Renal cortex interstitium (tissue), 15 donors: ENCODE measurements at places on chromosomes 1 and 21.

DNA sequence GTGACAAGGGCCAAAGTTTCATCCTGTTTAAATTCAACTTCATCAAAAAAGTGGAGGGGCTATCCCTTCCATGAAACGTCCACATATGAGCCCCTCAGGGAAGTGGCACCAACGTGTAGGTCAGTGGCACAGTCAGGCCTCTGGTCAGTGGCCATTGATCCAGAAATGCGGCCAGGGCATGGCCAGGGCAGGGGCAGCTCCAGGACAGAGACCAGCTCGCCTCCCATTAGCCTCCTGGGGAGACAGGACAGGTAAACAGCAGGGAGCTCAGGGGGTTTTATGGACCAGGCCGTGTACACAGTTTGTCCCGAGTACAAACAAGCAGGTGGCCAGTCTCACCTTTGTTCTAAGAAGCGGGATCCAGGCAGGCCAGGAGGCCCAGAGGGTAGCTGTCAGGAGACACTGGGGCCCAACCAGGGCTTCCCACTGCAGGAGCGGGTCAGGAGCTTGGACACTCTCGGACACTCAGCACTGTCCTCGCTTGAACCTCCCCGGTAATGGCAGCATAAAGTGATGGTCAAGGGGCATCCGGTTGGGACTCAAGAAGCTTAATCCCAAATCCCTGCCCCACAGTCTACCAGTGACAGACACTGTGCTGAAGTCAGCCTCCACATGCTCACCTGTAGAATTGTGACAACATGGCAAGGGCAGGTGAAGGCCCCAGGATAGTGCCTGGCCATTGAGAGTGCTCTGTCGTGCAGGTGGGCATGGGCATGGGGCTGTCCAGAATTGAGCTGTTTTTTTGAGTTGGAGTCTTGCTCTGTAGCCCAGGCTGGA is 144.1 kb upstream of the ERRFI1 start:
- peak; percentile 23 for DNase-seq

GRCh38 chr1:207459008-207459407 is 4.9 kb downstream of the CR2 start:
- DNase-seq = no peak

DNA sequence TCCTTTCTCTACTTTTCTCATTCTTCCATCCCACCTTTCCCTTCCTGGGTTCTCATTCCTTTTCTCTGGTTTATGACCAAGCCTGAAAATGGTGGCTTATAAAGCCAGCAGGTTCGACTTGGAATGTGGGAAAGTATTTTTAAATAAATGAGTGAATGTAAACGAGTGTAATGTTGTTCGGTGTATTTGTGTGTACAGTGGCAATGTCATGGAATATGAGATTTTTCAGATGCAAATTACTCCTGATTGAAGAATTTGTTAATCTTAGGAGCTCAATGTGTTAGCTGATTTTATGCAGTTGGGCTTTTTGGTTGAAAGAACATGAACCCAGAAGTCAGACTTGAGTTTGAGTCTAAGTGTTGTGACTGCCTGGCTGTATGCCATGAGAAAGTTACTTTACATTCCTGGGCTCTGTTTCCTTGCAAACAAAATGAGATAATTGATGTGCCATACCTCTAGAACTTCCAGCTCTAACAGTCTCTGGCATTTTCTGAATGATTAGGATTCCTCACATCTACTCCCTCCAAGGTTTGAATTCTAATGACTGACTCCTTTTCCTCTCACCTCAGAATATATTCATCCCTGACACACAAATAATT is 6.6 kb downstream of the SGIP1 start:
- DNase-seq = no peak

DNA sequence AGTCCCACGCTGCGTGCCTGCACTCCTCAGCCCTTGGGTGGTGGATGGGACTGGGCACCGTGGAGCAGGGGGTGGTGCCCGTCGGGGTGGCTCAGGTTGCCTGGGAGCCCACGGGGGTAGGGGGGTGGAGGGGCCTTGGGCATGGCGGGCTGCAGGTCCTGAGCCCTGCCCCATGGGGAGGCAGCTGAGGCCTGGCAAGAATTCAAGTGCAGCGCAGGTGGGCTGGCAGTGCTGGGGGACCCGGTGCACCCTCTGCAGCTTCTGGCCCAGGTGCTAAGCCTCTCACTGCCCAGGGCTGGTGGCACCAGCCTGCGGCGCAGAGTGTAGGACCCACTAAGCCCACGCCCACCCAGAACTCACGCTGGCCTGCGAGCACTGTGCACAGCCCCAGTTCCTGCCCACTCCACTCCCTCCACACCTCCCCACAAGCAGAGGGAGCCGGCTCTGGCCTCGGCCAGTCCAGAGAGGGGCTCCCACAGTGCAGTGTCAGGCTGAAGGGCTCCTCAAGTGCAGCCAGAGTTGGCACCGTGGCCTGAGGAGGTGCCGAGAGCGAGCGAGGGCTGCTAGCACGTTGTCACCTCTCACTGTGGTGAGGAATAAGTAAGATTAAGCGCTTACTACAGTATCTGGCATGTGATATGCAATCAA is 12.8 kb downstream of the TNNI3K start:
- DNase-seq = no peak

DNA sequence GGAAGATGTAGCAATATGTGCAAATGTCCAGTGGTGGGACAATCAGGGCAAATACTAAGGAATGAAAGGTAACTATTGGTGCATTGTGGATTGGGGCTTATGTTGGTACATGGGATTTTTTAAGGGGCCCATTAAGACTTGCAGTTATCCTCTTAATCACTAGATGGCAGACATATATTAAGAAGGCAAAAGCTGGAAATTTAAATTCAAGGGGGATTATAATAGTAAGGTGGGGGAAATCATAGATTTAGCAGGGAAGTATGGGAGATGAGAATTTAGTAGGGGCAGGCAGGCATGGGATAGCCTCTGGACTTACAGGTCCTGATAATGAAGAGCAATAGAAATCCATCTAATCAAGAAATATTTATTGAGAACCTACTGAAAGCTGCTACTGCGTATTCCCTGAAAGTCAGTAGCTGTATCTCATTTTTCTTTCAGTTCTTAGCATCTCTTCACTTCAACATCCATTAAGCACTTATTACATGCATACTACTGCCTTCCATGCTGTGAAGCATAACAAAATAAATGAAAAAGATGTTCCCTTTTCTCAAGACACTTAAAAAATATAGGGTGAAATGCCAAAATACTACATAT is 251.8 kb downstream of the CRB1 start:
- DNase-seq = no peak

DNA sequence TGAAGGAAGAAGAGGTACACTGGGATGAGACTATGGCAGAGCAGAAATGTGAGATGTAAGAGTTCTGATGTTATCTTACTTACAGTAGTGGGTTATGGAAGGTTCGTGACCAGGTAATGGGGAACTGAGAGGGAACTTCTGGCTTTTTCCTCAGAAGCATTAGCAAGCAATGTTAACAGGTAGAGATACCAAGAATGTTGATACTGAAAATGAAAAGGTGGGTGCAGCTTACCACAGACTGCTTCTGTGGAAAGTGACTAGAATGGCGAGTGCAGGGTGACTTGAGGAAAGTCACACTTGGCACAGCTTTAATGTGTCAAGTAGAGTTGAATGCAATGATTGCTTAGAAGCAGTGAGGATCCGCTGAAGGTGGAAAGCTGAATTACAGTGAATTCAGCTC is 70.8 kb downstream of the PLA2G4A start:
- DNase-seq = no peak

DNA sequence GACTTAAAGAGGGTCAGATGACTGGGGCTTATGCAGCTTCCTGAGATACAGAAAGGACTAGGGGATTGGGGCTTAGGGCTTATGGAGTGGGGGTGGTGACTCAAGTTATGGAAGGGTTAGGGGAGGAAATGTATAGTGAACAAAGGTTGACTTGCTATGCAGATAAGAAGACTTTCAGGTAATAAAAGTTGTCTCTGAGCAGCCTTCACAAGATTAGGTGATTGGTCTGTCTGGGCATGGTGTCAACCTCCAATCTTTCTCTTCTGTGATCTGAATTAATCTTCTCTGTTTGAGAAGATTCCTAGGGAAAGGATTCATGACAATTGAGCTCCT is 436.5 kb downstream of the SIPA1L2 start:
- DNase-seq = no peak

DNA sequence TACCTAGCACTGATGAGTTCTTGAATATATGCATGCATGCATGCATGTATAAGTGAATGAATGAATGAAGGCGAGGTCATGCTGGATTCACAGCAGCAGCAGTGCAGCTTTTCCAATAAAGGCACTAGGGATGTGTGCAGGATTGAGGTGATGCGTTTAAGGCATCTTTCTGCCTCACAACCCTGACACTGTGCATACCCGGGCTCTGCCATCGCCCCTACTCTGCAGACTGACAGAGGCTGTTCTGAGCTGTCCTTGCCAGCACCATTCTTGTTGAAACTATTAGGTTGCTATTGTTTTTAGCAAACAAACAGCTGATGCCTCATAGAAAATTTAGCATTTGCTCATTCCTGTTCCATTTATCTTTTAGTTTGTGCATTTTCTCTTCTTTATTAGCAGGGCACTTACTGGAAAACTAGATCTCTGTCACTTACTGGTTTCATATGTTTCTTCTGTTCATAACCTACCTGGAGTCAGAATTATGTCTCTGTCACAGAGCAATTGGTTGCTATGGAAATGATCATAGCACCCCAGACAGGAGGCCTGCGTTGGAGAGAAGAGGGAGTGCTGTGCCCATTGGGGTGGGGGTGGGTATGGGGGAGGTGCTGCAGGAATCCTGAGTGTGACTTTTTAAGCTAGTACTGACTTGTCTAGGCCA is 79.0 kb downstream of the CD58 start:
- no peak for DNase-seq

DNA sequence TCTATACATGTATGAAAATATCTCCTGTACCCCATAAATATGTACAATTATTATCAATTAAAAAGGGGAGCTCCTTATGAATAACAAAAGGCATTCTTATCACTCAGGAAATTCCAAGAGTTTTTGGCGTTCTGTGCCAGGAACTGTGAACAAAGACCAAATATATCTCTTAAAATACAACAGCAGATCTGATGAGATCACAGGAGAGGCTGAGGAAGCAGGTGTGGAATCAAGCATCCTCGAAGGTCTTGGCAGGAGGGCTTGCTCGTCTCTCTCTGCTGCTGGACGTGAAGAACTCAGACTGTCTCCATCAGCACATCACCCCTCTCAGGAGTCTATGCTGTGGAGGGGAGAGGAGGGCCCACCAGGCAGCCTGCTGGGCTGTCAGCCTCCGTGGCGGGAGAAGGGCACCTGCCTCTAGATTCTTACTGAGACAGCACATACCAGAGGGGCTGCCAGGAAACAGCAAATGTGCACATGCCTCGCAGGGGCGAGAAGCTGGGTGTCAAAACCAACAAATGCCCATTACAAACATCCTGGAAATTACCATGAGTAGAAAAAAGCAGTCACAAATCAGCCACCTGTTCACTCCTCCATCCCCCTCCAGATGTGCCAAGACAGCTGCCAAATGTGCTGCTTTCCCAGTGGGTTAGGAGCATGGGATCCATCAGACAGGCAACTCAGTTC is 30.8 kb upstream of the FAM89A start:
- no peak for DNase-seq

DNA sequence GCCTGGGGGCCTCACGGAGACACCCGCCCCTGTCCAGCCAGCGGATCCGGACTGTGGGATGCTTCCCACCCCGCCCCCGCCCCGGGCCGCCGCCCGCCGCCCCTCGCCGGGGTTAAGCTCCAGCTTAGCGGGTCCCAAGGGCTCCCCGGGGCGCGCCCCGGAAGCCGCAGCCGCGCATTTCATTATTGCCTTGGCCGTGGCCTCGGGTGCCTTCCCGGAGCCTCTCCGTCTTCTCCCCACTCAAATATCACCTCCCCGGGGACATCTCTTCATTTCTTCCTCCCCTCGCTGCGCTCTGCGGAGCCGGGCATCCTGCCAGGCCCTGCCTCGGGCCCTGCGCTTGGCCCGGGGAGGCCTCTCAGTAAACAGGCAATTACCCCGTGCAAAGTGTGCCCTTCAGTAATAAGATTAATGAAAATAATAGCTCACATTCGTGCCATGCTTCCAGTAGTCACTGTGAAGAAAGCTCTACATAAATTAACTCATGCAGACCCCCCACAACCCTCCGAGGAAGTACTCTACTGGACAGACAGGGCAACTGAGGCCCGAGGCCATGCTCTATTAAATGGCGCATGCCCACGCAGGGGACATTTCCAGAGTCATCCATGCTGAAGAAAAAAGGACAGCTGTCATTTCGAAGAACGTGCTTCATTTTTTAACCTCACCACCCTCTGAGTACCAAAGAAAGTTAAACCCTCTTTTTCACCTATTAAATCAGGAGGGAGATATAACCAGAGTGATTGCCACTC is 49.9 kb upstream of the LAPTM5 start:
- no peak for DNase-seq

DNA sequence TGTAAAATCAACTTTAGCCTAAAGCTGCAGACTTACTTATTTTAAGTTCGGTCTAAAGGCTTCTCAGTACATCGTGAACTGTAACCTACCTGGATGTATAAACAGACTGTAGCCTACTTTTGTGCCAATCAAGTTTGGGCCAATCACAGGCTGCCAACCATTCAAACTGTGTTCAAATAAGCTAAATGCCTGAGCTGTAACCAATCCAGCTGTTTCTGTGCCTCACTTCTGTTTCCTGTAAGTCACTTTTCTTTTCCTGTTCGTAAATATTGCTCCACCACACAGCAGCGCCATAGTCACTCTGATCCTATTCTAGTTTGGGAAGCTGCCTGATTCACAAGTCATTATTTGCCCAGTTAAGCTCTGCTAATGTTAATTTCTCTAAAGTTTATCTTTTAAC is 37.5 kb upstream of the SLAMF9 start:
- no peak for DNase-seq

DNA sequence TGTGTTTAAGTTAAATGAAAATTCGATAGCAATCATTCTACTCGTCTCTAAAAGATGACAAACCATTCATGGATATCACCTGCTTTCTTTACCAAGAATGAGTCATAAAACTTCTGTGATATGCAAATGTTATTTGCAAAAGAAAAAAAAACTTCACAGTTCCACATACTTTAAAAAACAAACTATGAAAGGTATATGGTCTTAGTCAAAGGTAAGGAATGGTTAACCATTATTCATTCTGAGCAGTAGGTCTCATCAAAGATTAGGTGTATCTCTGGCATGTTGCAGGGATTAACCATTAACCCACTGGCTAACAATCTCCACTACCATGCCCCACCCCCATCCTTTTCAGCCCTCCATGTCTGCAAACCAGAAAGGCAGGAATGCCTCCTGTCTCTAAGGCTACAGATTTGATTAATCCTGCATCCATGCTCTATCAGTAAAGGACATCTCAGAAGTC is 44.4 kb downstream of the PTPN14 start:
- no peak for DNase-seq

DNA sequence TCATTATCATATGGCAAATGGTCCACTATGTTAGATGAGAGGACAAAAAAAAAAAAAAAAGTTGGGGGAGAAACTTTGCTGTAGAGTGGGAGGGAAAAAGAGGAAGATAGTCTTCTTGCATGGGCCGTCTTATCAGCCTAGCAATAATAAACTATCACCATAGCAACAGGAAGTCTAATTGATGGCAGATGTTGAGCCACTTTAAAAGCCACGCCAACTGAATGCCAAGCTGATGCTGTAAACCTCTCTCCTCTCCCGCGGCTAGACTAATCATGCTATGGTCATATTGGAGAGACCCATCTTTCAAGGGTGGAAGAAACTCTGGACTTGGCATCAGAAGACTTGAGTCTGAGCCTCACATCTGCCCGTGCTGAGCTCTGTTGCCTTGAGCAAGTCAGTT is 122.2 kb upstream of the HOOK1 start:
- no peak for DNase-seq

GRCh38 chr1:168833801-168834224 is 104.8 kb upstream of the DPT start:
- DNase-seq = no peak
